ENCODE measurements at places on chromosomes 7 and 10. TPM values are rescaled to one million over a fixed set of nuclear protein-coding genes. Genes with fewer than 3 reads are reported as not detected.

DNA sequence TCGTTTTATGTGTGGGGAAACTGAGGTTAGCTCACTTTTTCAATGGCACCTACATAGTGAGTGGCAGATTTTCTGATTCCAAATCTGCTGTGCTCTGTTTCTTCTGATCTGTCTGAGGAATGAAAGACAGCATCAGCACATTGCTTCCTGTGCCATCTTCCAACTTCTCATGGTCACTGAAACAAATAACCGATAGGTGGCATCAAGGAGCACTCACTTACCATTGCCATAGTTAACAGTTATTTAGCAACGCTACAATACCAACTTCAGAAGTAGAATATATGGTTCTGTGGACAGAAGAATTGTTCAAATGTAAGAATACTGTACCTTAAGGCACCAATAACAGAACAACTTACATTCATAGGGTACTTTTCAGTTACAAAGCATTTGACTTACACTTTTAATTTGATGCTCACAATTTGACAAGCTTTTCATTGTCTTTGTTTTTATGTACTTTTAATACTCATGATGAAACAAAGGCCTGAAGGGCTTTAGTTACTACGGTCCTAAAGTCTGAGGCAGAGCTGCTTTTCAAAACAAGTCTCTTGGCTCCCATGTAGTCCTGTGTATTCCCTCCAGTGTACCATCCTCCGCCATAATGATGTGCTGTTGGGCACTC lies 228.9 kb upstream of the TCF7L2 start:
- no peak for DNase-seq

DNA sequence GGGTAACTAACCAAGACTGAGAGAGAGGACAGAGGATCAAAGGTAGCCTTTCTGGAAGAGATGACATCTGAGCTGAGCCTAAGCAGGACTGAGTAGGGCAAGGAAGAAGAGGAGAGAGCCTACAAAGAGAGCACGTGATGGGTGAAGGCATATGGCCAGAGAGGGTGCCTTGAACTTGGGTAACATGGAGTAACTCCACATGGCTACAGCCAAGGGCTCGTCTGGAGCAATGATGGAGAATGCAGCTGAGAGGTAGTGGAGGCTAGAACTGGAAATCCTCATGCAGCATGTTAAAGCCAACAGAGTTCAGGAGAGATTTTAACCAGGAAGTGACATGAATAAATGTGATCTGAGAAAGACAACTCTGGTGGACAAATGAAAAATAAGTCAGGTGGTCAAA lies 77.8 kb downstream of the LRRC17 start:
- DNase-seq = no peak

DNA sequence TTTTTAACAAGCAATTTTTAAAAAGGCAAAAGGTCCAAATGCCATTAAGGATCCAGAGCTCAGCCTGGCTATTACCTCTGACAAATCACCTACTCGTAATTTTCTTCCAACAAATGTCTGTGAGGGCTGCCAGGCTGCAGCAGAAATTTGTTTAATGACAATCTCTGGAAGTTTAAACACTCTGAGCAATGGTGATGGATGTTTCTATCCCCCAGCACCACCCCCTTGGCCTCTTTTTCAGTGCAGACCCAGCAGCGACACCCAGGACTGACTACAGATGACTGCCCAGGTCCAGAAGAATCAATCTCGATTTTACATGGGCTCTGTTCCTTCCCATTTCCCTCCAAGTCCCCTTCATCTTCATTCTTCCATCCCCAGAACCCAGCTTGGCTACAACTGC lies 201.4 kb upstream of the AOAH start:
- no peak for DNase-seq

- no peak for DNase-seq
Observed at GRCh38 chr7:39911167-39911566, 38.9 kb upstream of the CDK13 start.

DNA sequence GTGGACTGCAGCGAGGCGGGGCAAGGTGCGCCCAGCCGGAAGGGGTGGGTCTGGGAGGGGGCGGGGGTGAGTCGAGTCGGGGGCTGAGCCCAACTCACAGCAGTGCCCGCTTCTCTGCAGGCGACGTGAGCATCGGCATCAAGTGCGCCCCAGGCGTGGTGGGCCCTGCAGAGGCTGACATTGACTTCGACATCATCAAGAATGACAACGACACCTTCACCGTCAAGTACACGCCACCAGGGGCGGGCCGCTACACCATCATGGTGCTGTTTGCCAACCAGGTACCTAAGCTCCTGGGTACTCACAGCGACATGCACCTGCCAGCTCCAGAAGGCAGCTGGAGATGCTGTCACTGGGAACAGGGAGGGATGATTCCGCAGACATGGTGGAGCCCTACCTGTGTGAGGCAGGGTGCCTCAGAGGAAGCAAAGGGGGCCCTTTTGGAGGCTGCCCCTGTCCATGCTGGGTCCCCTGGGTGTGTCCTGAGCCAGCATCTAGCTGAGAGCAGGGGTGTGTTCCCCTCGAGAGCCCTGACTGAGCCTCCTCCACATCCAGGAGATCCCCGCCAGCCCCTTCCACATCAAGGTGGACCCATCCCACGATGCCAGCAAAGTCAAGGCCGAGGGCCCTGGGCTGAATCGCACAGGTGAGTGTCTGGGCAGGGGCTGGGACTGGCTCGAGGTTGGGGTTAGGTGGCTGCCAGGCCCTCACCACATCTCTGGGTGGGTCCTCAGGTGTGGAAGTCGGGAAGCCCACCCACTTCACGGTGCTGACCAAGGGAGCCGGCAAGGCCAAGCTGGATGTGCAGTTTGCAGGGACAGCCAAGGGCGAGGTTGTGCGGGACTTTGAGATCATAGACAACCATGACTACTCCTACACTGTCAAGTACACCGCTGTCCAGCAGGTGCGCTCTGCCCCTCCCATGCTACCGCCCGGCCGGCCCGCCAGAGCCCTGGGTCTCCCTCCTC lies 12.8 kb downstream of the FLNC start:
- DNase-seq = no peak

- DNase-seq = no peak
Observed at GRCh38 chr10:10985361-10985760, 32.3 kb upstream of the CELF2 start.

COL17A1 gene
- total RNA-seq = not detected

DNAAF5 gene
- 34.3 TPM for total RNA-seq

Data from uterus (tissue), 4 donors.